CD4-positive, alpha-beta memory T cell (primary cell): ENCODE measurements at places on chromosomes 11 and 22. TPM values are rescaled to one million over a fixed set of nuclear protein-coding genes. Genes with fewer than 3 reads are reported as not detected.

Gene CCDC73
- total RNA-seq: not detected

GRCh38 chr11:101446238-101446637 is 137.6 kb downstream of the TRPC6 start:
- DNase-seq: no peak

DNA sequence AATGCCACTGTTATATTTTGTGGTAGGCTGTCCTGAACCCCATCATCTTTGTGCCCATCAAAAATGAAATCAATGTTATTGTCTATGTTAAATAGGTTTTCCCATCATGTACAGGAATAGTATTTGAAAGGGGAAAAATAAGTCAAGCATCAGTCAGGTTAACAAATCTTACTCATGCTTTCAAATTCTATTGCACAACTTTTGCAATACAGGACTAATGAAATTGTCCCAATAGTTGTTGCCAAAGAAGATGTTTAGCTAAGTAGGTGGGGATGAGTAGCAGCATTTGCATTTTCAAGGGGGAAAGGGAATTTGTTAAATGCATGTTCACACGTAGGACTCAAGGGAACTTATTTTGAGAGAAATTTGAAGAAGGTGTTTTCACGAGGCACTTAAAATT is 962.1 kb downstream of the JRKL start:
- no peak for DNase-seq

GRCh38 chr11:60942219-60942618 is 9.8 kb downstream of the SLC15A3 start:
- no peak for DNase-seq

DNA sequence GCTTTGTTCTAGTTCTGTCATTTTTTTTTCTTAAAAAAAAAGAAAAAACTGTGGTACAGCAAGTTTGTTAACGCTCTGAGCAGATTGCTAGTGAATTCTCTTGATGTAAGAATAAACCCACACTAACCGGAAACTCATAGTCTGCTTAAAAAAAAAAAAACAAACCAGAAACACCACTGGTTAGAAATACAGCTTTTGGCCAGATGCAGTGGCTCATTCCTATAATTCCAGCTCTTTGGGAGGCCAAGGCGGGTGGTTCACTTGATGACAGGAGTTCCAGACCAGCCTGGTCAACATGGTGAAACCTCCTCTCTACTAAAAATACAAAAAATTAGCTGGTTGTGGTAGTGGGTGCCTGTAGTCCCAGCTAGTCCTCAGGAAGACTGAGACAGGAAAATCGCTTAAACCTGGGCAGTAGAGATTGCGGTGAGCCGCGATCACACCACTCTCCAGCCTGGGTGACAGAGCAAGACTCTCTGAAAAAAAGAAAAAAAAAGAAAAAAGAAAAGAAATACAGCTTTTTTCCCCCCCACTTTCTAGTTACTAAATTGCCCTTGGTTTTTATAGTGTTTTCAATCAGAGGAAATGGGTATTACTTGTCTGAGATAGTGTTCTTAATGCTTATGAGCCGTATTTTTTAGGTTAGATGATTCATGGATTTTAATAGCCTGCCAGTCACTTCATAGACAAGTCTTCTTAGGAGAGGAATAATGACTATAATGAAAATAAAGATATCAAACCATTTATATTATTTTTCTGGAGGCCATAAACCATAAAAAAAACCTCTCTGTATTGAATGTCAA is 222.8 kb downstream of the DDX10 start:
- peak; percentile 9 for DNase-seq

Gene C11orf86
- total RNA-seq: not detected

GRCh38 chr22:36818010-36818642 is 1.3 kb upstream of the PVALB start:
- no peak for DNase-seq

GRCh38 chr22:41366323-41367029 is 15.3 kb upstream of the TEF start:
- DNase-seq: no peak

Gene PANX2
- not detected for total RNA-seq

GRCh38 chr11:69452206-69452987 is 29.1 kb upstream of the LINC01488 start:
- no peak for DNase-seq

Gene APOL5
- not detected for total RNA-seq

DNA sequence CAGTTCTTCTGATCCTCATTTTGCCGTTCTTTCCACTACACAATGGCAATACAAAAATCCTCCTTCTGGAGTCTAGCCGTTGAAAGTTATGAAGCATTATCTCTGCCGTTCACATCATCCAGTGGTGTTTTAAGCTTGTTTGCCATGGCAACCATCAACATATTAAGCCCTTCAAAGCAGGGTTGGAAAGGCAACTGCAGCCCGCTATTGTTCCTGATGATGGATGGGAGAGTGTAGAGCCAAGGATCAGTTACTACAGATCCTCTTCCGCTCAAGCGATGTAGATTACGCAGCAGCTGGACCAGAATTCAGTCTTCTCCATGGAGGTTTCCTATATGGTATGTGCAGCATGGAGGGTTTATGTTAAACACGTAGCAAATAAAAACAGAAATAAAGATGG is 352.7 kb downstream of the NTM start:
- no peak for DNase-seq

DNA sequence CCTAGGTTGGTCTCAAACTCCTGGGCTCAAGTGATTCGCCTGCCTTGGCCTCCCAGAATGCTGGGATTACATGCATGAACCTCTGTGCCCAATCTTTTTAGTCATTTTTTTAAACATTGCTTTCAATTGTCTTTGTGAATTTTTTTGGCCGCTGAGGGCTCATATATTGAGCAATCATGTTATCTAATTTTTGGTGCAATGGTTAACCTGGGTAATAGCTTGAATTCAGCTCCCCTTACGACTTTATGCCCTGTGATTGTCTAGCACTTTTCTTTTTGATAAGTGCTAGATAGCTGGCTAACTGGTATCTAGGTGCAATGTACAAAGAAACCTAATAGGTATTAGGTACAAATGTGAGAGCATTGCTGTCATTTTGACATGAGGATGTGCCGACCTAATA is 35.3 kb upstream of the CAT start:
- DNase-seq: no peak

Gene SEC14L3
- not detected for total RNA-seq

DNA sequence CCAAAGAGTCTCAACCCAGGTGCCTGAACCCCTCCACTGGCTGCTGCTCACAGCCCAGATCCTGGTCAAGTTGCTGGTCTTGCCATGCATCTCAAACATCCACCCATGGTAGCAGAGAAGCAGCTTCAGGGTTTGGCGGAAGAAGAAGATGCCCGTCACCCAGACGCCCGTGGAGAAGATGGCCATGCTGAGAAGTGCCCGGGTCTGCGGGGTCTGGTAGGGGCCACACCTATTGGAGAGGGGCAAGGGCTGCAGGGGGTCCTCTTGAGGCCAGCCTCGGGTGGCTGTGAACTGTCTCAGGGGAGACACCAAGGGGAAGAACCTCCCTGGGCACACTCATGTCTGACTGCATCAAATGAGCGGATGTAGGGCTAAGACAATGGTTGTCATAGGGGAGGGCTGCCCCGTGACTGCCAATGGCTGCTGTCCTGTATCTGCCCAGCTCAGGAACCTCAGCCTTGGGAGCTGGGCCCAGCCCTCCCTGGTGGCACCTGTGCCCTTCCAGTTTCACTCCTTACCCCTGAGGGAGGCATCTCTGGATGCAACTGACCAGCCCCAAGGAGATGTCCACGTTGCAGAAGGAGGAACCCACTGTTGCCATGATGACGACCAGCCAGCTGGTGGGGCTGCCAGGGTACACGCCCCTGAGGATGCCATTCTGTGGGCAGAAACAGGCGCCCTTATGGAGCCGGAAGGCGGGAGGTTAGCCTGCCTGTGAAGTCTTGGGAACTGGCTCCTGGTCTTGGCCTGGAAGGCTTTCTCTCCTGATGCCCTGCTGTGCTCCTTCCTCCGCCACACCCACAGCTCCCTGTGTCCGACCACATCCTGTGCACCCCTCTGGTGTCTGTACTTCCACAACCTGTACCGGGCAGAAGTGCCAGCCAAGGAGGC is 1.2 kb downstream of the CPT1B start:
- no peak for DNase-seq

DNA sequence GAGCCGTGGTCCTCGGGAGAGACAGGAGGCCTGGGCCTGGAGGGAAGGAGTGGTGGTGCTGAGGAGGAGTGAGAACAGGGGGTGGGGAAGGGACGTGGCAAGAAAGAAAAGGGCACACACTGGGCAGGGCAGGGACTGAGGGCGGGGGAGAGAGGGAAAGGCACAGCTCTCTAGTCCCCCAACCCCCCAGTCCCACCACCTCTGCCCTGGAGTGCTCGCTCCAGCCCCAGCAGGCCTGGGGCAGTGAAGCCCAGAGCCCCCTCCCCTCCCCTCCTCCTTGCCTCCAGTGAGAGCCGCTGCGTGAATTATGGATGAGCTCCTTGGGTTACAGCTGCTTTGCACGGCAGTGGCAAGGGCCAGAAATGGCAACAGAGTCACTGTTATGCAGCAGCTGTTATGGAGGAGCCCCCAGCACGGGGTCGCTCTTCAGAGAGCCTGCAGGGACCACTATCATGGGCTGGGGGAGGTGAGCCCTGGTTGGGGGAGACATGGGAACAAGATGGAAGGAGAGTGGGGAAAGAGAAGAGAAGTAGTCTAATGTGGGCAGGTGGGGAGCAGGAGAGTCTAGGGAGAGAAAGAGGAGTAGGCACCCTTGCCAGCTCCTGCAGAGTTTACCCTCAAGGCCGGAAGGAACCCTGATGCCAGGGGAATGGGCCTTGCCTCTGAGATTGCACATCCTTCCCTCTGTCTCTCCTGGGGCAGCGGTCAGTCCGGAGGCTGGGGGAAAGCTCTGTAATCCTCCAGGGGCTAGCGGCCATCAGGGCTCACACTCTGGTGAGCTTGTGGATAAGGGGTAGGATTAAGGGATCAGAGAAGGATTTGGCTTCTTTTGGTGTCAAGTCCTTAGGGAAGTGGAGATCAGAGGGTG is 3.6 kb downstream of the RTN4RL2 start:
- no peak for DNase-seq
